ENCODE measurements at places on chromosomes 6 and 20.
A peak's percentile ranks its signal among the peaks of the same experiment; 100 is the strongest.

GRCh38 chr20:20130399-20130798 lies 78.1 kb downstream of the CFAP61 start:
- peak; percentile 74 for DNase-seq

GRCh38 chr6:71902261-71902660 lies 15.9 kb downstream of the RIMS1 start:
- DNase-seq: no peak

DNA sequence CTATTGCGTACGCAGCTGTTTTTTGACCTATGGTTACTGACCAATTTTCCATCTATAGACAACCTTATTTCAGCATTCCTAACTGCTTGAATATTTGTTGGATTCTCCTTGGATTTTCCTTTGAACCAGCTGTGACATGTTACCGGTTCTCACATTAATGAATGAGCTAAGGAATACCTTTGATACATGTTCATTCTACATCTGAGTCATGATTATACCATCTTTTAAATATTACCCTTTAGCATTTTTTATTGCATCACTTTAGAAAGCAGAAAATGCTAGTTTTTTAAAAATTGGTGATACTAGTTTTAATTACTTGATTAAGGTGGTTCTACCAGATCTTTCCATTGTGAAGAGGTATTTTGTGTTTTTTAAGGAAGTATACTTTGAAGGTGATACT lies 1.9 kb upstream of the IGF2R start:
- DNase-seq: no peak

DNA sequence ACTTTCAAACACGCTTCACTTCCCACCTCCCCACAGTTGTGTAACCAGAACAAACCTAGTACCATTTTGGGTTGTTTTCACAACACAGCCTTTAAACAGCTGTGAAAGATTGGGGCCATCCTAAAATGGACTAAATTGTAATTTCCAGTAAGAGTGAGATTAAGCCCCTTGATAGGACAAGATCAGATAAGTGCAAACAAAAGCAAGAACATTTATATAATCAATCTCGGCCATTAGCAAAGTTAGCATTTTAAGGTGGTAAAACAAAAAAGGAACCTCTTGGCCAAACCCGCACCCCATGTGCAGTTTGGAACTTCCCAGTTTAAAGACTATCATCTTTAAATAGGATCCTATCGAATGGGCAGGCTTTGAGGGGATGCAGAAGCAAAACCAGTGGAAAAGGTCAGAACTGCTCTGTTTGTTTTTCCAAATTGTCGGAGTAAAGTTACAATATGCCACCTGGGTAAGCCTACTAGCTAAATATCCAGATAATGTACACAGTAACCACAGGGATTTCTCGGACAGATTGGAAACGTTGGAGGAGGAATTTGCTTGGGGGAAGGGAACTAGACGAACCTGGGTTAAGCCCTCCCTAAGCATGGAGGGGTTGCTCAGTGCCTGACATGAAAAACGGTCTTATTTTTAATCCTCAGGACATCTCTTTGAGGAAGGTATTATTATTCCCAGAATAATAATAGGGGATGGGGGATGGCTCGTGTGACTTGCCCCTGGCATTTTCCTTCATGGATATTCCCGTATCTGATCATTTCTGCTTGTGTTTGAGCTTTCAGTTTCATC lies 159.8 kb upstream of the SALL4 start:
- no peak for DNase-seq

- DNase-seq: no peak
Observed at GRCh38 chr20:38192323-38192885, 27.3 kb upstream of the TGM2 start.

GRCh38 chr6:156658966-156659821 lies 118.0 kb upstream of the ARID1B start:
- no peak for DNase-seq

DNA sequence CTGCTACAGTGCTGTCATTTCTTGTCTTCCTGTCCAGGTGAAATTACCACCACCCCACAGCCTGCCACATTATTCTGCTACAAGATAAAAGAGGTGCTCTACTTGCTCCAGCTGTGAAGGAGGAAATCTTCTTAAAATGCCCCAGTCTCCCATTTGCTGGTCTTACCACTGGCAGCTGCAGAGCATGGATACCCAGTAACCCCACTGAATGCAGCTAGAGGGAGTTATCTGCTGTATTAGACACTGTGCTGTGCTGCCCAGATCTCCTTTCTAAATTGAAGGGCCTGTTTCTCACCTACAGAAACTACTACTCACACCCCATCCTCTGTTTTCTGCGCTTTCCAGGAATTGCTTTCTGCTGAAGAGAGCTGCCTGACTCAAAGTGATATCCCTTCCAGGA lies 517.8 kb downstream of the PKHD1 start:
- DNase-seq: peak; percentile 33

DNA sequence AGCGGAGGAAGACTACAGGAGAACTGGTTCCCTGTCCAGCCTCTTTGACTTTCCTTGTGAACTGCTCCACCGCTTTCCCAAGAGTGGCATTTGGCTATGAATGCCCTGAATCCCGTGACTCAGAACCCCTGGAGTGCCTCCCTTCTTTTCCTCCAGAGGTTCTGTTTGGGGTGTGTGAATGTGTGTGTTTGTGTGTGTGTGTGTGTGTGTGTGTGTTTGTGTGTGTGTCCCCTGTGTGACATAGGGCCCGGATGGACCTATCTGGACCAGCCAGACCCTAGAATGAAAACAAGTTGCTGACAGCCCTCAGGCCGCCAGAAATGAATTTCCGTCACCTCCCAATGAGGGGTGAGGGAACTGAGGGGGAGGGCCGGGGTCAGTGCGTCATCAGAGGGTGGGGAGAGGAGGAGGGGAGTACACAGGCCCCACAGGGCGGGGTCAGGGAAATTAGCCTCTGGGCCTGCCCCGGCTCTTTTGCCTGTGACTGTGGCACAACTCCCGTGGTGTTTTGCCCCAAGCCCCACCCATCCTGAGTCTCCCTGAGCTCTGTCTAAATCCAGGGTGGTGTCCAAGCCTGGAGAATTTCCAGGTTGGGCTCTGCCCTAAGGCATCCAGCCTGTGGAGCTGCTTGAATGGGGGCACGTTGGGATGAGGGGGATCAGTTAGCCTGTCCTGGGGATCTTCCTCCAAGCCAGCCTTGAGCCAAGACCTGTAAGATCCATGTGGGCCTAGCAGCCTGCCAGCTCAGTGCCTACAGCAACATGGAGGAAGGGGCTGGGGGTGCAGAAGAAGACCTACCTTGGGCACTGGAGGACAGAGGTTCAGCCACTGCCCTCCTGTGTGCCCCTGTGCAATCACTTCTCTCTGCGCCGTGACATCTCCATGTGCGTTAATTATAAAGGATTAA lies 15.2 kb upstream of the MRPS18A start:
- peak; percentile 92 for DNase-seq

GRCh38 chr6:156348424-156348823 lies 428.8 kb upstream of the ARID1B start:
- DNase-seq: no peak

- DNase-seq: no peak
Observed at GRCh38 chr6:145895802-145896201, 68.4 kb downstream of the SHPRH start.

DNA sequence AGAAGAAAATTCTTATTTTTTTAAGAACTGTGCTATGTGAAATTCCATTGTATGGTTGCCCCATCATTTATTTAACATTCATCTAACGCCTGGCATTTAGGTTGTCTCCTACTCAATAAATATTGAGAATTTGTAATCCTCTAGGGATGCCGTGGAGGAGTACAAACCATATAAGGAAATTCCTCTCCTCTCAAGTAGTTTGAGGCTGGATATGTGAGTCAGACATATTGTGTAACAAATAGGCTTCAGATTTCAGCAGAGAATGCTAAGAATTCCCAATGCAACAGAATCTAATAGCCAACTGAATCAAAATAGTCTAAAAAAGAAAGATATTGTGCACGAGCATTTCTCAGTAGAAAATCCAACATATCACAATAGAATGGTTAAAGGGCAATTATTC lies 174.7 kb downstream of the OTOR start:
- DNase-seq: no peak

DNA sequence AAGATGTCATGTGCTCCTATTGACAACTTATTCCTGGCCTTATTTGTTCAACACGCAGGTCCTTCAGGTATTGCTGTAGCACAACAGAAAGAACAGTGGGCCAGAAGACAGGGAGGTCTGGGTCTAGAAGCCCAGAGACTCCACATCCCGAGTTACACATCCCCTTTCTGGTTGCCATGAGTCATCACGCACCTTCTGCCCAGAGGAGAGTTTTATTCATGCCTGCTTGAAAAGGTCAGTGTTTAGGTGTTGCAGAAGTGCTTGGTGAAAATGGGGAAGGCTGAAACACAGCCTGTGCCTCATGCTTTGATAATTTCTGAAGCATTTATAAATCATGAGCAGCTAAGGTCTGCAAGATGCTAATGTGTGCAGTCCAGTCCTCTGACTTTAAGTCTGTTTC lies 256.4 kb downstream of the GMPR start:
- no peak for DNase-seq

DNA sequence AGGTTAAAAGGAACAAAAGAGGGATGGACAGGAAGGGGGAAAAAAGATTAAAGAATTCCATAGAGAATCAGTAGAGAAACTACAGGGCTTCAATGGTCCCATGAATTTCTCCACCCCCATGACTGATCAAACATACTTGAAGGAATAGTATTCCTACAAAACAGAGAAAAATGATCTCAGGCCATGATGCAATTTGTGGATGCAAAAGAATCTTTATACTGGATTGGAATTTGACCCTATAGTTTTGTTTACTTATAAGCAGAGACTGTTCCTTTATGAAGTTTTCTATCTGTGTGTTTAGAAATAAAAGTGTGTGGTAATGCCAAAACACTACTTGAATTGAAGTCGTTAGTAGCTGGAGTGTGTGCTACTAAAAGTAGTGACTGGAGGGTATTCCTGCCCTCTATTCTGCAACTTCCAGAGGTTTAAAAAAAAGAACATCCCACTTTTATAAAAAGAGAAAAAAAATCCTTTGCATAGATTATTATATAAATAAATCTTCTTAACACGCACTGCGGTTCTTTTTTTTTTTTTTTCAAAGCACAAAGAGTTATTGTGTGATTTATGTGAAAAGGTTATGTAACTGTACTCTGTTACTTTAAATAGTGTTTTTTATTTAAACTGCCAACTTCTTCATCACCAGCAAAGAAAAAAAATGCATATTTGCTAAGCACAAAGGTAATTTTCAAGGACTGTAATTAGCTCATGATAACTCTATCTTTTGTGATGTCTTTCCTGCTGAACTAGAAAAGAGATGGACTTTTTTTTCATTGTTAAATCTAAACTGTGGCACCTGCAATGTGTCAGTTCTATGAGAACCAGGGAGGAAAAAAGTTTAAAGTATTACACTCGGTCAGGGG lies 214.5 kb upstream of the CITED2 start:
- no peak for DNase-seq

DNA sequence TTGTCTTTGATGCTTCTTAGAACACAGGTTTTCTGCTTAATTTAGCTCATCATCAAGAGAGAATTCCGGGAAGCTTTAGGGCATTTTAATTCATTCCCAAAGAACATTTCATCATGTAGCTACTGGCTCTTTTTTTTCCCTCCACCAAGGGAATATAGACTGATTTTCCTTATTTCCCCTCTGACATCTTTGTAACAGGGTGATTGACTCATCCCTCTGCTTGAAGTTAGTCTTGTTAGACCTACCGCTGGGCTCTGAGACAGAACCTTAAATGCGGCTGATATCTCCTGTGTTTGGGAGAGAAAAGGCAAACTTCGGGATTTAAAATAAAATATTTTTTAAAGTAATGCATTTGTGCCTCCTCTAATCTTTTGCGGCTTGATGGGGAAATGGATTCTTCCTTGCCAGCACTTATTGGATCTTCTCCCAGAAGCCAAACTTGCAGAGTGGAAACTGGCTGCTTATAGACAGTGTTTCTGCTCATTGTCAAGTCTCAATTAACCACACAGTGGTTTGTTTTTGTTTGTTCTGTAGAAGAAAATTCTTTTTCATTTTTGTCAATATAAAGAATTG lies 272.7 kb upstream of the PLCB4 start:
- DNase-seq: no peak

- DNase-seq: no peak
Observed at GRCh38 chr6:14025160-14025559, 92.4 kb upstream of the CD83 start.

DNA sequence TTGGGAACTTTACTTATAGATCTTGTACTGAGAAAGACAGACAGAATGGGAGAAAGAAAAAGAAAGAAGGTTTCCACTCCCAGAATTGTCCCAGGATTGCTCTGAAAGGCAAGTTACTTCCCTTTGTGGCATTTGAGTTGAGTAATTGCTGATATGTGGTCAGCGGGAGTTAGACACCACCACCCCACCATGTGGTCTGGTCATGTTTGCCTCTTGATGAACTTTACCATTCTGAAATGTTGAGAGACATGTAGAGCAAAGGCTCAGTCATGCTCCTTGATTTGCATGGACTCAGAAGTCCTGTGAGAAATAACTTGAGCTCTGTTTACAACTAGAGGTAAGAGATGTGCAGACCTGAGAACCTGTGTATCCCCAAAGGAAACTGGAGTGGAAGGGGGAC lies 17.1 kb downstream of the TCF21 start:
- no peak for DNase-seq

GRCh38 chr6:39599973-39600372 lies 125.2 kb downstream of the KIF6 start:
- DNase-seq: peak; percentile 35

DNA sequence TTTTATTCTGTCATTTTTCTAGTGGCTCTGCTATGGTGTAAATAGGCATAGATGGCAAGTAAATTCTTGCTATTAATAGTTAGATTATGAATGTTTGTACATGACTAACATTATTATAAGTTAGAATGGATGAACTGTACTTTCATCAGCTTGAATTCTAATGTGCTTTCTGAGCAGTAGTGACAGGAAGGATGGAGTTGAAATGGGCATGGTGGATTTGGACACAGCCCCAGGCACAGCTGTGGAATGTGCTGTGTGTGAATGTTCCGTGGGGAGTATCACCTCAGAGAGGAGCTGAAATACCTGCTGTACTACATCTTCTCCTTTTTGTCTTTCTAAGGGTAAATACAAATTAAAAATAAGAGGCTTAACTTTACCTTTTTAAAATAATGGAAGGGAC lies 66.8 kb downstream of the FBXO5 start:
- DNase-seq: no peak

- peak; percentile 92 for DNase-seq
Observed at GRCh38 chr20:22430154-22430745, 154.1 kb downstream of the FOXA2 start.

Measured in NCI-H526 (cell line).